Right ventricle myocardium superior (tissue), 1 donor: ENCODE measurements at places on chromosomes 12 and 14. TPM values are rescaled to one million over a fixed set of nuclear protein-coding genes. Genes with fewer than 3 reads are reported as not detected.
A peak's percentile ranks its signal among the peaks of the same experiment; 100 is the strongest.

GRCh38 chr12:90990611-90991010 is 14.2 kb downstream of the EPYC start:
- DNase-seq, result no peak

GRCh38 chr12:32031109-32031508 is 71.9 kb downstream of the RESF1 start:
- no peak for DNase-seq

GRCh38 chr14:58978343-58978742 is 210.1 kb upstream of the DAAM1 start:
- DNase-seq, result peak; percentile 71

DNA sequence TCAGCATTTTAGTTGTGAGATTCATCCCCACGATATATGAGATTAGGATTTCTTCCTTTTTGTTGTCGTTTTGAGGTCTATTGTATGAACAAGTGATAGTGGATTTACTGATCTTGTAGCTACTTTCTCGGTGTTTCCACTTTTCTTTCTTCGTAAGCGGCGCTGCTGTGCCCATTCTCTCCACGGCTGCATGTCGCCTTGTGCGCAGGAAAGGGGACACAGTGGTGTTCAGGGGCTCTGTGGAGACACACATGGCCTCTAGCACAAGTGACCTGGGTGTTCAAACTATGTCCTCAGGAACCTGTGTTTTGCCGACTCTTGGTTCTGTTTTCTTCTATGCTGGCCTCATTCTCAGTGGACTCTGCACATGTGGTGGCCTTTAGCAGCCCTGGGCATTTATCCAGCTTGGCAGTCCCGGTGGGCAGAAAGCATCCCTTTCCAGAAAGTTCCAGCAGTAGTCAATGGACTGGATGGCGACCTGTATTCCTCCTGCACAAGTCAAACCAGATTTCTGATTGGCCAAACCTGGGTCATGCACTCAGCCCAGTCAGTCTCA is 18.7 kb downstream of the CKAP4 start:
- DNase-seq, result no peak

DNA sequence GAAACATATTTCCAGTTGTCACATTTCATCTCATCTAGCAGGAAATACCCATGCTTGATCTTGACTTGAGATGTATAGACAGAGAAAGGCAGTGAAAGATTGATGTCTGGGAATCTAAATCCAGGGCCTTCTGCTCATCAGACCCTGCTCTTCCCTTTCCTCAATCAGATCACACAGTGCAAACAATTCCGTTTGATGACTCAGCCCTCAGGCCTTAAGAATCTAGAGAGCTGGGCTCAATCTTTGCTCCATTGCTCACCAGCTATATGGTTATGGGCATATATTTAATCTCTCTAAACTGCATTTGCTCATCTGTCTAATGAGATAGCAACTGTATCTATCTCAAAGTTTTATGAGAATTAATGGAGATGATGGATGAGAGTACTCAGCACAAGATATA is 201.8 kb upstream of the CCDC196 start:
- no peak for DNase-seq

Gene KRT75
- not detected for total RNA-seq

Gene DAO
- not detected for total RNA-seq

Gene AGAP2
- total RNA-seq, result 6.6 TPM

Gene CEBPE
- not detected for total RNA-seq

Gene PLCZ1
- not detected for total RNA-seq

Gene CLEC4A
- total RNA-seq, result 0.38 TPM
